ENCODE measurements at places on chromosomes 7 and 10.

- no peak for DNase-seq
Observed at GRCh38 chr7:1585142-1585981, 15.5 kb upstream of the PSMG3 start.

DNA sequence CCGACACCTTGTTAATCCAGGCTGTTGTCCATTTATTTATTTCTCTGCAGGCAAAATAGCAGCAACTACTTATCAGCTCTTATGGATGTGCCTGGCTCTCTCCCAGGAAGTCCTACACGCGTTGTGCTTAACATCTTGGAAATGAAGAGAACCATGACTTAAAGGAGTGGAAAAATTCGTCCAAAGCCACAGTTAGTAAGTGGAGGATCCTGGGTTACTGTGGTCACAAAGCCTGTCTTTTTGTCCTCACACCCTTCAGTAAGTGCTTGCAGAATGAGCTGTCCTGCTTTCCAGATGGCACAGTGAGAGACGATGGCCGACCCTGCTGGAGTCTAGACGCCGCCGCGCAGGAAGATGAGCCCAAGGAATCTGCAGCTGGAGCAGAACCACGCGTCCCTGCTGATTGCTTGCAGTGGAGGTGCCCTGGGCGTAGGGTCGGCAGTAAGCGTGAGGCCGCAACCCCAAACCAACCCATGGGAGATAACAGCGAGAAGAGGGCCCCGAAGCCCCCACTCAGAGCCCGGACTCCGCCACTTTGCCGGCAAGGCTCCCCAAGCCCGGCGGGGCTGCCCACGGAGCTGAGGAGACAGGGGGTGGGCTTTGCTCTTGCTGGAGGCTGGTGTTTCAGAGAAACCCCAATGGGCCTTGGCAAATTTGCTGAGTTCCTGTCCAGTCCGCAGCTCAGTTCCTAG lies 178.6 kb downstream of the CXCL12 start:
- no peak for DNase-seq

GRCh38 chr10:119241066-119241465 lies 33.7 kb downstream of the GRK5 start:
- DNase-seq = no peak

- DNase-seq = no peak
Observed at GRCh38 chr10:123459371-123460091, 206.6 kb upstream of the GPR26 start.

GRCh38 chr10:112385201-112385600 lies 11.3 kb downstream of the ACSL5 start:
- no peak for DNase-seq

DNA sequence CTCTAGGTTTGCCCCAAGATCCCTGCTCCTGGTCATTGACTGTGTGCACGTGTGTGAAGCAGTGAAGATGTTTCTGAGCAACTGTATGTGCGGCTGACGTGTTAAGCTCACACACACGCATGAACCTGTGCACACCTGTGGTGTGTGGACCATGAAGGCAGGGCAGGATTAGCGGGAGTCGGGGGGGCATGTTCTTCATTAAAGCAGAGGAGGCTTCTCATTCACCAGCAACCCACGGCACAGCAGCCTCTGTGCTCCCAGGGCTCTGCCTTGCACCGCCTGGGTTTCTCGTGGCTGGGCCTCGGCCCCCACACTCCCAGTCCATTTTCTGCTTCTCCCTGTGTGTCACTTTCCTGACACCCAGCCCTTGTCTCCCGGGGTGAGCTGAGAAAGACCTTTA lies 824 bp upstream of the TACR2 start:
- no peak for DNase-seq

DNA sequence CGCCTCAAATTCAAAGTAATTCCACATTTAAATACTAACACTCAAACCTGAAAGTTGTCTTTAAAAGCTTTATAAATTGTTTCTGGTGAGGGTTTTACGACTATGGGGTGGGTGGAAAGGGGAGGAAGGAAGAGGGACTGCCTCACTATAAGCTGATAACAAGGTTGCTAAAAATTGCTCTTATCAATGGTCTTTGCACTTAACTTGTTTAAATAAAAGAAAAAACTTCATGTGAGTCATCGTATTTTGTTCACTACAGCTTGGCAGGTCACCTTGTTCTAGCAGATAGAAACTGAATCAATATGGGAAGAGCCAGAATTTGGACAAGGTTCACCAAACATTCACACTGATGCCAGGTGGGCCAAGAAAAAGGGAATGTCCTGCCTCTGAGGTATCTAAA lies 129.2 kb downstream of the TES start:
- no peak for DNase-seq

- no peak for DNase-seq
Observed at GRCh38 chr7:33788531-33788930, 116.8 kb upstream of the BMPER start.

GRCh38 chr10:11907914-11908313 lies 84.8 kb downstream of the PROSER2 start:
- DNase-seq = no peak

DNA sequence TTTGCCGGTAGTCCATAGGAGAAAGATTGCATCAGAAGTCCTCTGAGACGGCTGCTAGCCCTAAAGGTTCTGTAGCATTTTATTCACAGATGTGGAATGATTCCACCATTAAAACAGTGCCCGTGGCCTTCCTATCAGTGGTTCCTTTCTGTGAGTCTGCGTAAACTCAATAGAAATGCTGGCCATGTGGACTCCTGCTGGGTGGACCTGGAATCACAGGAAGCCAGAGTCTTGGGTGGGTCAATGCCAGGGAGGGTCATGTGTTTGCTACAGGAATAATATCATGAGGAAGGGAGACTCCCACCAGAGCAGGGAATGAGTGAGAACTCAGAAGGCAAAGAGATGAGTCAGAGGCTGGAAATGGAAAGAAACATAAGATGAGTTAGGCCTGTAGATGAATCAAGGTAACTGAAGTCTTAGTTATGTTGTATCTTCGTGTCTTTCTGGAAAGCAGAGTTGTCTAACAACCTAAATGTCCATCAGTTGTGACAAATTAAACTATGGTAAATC lies 410.4 kb upstream of the AUTS2 start:
- DNase-seq = no peak

- no peak for DNase-seq
Observed at GRCh38 chr7:5831196-5831595, 49.4 kb upstream of the OCM start.

DNA sequence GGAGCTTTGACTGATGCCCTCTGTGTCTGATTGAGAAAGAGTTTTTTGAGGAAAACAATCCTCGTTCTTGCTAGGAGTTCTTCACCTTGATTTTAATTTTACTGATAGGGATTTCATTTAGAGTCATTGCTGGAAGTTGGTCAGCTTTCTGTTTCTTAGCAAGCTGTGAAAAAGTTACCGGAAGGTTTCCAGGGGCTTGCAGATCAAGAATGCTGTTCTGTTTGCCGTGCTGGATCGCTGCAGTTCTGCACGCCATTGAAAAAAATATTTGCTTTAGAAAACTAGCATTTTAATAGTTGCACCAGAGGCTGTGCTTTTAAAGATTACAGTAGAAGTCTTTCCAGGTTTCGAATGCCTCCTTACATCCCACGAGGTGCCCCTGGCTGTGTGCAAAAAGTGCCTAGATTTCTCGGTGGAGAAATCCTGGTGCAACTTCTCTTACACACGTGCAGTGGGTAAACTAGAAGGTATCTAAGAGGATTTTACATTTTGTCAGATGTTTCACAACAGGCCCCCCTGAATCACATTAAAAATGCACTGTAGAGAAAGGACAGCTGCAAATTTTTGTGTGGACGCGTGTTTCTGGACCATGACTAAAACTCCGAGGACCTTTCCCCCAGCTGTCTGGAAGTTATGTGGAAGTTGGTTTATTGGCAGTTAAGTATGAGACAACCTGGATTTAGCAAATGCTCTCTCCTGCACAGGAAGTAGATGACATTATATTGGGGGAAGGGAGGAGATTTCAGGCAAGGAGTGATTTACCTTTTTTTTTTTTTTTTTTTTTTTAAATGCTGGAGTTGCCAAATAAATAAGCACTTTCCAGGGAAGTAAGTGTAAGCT lies 5.8 kb downstream of the TCF7L2 start:
- no peak for DNase-seq

GRCh38 chr10:121788717-121789116 lies 139.1 kb downstream of the ATE1 start:
- DNase-seq = no peak

- DNase-seq = no peak
Observed at GRCh38 chr10:49744924-49745605, 17.1 kb downstream of the OGDHL start.

DNA sequence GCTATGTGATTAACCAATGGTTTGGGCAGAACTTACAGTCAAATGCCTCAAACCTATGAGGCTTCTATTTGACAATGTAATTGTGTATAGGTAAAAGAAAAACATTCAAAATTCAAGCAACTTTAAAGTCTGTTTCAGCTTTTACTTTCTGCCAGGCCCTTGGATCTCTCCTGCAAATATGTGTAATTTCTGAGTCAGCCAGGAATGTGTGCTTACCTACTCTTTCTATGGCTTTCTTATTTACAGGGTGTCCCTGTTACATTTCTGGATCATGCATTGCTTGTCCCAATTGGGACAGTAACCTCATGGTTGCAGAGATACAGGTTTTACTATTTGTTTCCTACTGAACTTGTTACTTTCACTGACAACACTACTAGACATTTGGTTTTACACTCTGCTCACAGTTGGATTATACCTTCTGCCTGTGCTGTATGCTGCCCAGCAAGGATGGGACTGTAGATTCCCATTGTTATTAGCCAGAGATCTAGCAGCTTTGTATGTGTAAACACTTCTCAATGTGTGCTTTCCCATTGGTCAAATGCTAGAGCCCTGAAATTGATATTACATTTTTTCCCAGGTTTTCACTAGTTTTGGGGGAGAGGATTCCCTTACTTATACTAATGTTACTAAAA lies 355.3 kb downstream of the ARL4A start:
- no peak for DNase-seq

GRCh38 chr10:13074563-13075451 lies 25.2 kb upstream of the OPTN start:
- DNase-seq = peak; percentile 44

DNA sequence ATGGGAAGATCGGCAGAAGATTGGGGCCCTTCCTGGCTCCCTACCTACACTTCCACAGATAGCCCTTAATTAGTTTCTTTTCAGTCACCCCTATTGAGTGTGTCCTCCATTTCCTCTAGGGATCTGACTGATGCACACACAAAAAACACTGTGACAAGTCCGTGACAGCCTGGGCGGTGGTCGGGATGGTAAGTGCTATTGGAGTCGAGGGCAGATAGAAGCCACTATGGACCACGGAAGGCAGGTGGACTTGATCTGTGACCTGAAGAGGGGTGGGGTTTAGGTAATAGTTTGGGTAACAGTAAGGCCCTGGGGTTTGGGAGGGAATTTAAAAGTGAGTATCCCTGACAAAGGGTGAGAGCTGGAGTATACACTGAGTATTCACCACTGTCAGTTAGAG lies 53.0 kb downstream of the PDK4 start:
- no peak for DNase-seq

DNA sequence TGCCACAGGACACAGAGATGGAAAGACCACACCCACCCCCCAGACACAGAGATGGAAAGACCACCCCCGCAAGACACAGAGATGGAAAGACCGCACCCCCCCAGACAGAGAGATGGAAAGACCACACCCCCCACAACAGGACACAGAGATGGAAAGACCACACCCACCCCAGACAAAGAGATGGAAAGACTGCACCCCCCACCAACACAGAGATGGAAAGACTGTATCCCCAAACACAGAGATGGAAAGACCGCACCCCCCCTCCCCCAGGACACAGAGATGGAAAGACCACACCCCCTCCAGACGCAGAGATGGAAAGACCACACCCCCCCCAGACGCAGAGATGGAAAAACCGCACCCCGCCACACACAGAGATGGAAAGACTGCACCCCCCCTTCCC lies 8.0 kb downstream of the ZNF511 start:
- no peak for DNase-seq

DNA sequence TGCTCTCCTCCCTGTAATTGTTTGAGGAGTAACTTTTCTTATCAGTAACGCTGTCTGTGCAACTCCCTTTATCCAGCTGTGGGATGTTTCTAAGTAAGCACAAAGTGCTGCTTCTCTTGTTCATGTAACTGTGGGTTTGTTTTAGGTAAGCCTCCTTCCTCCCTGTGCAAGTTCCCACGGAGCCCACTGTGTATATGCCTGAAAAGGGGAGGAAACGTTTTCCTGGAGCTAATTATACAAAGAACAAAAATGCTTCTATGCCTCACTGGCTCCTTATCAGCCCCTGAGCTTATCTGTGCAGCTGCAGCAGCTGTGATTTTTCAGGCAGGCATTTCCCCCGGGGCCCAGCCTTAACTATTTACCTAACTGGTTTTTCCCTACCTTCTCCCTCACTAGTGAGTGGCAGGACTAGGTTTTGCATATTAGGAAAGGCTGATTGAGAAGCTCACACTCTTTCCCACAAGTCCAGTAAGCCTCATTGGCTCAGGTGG lies 593.4 kb upstream of the GHITM start:
- no peak for DNase-seq

DNA sequence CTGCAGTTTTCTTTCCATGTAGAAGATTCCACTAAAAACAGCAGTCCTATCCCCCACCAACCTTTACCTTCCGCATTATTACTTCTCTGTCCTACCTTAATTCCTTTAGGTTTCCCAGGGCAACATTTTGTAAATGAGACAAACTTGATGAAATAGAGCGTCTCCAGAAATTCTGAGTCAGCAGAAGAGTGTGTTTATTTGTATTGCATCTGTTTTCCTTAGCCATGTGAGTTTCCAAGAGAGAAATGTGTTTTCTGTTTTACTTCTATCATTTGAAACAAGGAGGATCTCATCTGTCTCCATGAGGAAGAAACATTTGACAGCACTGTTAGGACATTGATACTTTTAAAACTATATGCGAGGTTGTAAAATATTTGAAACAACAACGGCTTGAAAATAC lies 244.2 kb upstream of the PLXDC2 start:
- no peak for DNase-seq

DNA sequence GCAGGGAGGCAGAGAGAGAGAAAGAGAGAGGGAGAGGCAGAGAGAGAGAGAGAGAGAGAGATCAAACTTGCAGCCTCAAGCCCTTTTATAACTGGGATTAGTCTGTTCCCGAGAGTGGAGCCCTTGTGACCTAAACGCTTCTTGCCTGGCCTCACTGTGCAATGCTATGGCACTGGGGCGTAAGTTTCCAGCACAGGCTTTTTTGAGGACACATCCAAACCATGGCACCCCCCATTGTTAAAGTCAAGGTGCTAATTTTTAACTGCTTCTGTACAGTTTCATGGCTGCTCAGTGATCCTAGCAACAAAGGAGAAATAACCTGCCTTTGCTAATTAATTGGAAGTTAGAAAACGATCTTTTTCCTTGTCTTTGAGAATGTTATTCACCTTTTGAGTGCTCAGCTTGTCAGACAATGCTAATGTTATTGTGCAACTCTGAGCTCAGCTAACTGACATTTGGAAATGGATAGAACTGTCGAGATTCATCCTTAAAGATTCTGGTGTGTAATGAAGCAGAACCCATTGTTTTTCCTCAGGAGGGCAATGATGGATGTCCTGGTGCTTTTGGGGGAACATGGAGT lies 268.4 kb downstream of the GLRX3 start:
- no peak for DNase-seq

- no peak for DNase-seq
Observed at GRCh38 chr10:97169911-97170693, 15.7 kb downstream of the SLIT1 start.
